Melanocyte of skin (primary cell): ENCODE measurements at places on chromosomes 7 and 10. TPM values are rescaled to one million over a fixed set of nuclear protein-coding genes. Genes with fewer than 3 reads are reported as not detected.

Gene LBX1
- not detected in 2 replicates for total RNA-seq

Gene BLNK
- total RNA-seq = not detected in 2 replicates

Gene SEMA3E
- total RNA-seq = not detected in 2 replicates

Gene FRMPD2
- total RNA-seq = not detected in 2 replicates

Gene SCIN
- 1.2 and 2.0 TPM in 2 replicates for total RNA-seq

Gene MEOX2
- total RNA-seq = not detected in 2 replicates

Gene PTPN20
- 0.69 and 0.73 TPM in 2 replicates for total RNA-seq

Gene MCM10
- 21.1 and 21.3 TPM in 2 replicates for total RNA-seq
